Cardiac muscle cell (in vitro differentiated cells and primary cell): ENCODE measurements at places on chromosomes 13 and 19. TPM values are rescaled to one million over a fixed set of nuclear protein-coding genes. Genes with fewer than 3 reads are reported as not detected.

- H3K27ac ChIP-seq: peak overlapping the region; percentile 72
- no peak for DNase-seq
- no peak overlapping the region for H3K4me3 ChIP-seq
- no peaks in the 10 kb centered on the region for H3K27me3 ChIP-seq
- H3K4me1 ChIP-seq: peaks cover 27% of the 10 kb centered on the region
Observed at GRCh38 chr13:114128624-114129522, 3.5 kb downstream of the RASA3 start.

GRCh38 chr19:18742838-18743783, 48.0 kb downstream of the COMP start:
- DNase-seq: peak; percentile 88
- no peak overlapping the region for H3K4me3 ChIP-seq
- H3K4me1 ChIP-seq: peaks cover 59% of the 10 kb centered on the region
- H3K27me3 ChIP-seq: no peaks in the 10 kb centered on the region

The SIGLEC11 gene
- 0.03 TPM in 1 of 2 replicates, not detected in the other for total RNA-seq

DNA sequence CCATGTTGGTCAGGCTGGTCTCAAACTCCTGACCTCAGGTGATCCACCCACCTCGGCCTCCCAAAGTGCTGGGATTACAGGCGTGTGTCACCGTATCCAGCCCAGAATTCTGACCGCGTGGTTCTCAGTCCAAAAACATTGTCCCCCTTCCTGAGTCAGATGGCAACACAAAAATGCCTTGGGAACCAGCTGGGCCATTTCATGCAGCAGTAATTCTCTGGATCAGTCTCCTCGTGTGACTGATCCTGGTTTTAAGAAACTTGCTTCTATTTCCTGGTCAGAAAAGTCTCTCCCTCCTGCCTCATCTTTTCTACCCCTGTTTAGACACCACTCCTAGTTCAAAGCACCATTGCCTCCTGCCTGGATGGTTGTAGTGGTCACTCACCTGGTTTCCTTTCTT, 60.9 kb upstream of the USP29 start:
- H3K4me3 ChIP-seq: no peak overlapping the region
- no peaks in the 10 kb centered on the region for H3K4me1 ChIP-seq
- no peak for DNase-seq
- no peak overlapping the region for H3K27ac ChIP-seq

- no peak overlapping the region for H3K4me3 ChIP-seq
- no peak overlapping the region for H3K27ac ChIP-seq
- H3K36me3 ChIP-seq: no peaks in the 10 kb centered on the region
- no peaks in the 10 kb centered on the region for H3K4me1 ChIP-seq
- DNase-seq: no peak
- peaks cover 52% of the 10 kb centered on the region for H3K27me3 ChIP-seq
Observed at GRCh38 chr13:27991881-27992280, 3.4 kb upstream of the URAD start.

DNA sequence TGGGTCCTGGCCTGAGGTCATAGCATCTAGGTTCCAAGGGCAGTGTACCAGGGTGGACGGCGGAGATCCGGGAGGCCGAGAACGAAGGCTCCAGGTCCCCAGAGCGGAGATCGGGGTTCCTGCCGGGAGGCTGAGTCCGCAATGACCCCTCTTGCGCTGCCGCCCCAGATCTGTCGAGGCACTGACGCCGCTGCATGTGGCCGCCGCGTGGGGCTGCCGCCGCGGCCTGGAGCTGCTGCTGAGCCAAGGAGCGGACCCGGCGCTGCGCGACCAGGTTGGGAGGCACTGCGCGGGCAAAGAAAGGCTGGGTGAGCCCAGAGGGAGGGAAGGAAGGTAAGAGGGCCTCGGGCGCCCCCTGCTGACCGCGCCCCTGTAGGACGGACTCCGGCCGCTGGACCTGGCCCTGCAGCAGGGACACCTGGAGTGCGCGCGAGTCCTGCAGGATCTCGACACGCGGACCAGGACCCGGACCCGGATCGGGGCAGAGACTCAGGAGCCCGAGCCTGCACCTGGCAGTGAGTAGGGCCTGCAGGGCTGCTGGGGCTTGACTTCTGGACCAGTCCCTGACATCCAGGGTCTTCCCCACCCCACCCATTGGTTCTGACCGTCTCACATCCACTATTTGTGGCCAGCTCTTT, 906 bp downstream of the ANKLE1 start:
- peak; percentile 93 for DNase-seq
- H3K27me3 ChIP-seq: peaks cover 13% of the 10 kb centered on the region
- peaks cover 1% of the 10 kb centered on the region for H3K36me3 ChIP-seq

The ZNF568 gene
- 11.5 and 16.6 TPM in 2 replicates for total RNA-seq

The TPTE2 gene
- total RNA-seq: 0.24 TPM in 1 of 2 replicates, not detected in the other
